C1 segment of cervical spinal cord (tissue), 14 donors: ENCODE measurements at places on chromosomes 6 and 20.

DNA sequence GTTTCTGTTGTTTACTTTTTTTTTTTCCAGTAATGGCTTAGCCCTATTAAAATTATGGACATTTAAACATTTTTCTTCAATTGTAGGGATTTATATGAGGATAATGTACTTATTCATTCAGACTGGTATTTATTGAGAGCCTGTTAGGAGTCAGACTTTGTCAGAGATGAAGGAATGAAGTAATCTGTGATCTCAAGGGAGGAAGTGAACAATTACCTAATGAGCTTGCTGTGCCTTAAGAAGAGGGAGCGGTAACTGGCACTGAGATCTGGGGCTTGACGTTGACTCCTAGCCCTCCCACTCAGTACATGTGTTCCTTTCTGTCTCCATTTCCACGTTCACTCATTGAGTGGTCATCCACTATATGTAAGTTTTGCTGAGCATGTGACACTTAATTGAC lies 12.6 kb downstream of the AFDN start:
- DNase-seq, result no peak

GRCh38 chr6:163719028-163719742 lies 304.7 kb downstream of the QKI start:
- no peak for DNase-seq

DNA sequence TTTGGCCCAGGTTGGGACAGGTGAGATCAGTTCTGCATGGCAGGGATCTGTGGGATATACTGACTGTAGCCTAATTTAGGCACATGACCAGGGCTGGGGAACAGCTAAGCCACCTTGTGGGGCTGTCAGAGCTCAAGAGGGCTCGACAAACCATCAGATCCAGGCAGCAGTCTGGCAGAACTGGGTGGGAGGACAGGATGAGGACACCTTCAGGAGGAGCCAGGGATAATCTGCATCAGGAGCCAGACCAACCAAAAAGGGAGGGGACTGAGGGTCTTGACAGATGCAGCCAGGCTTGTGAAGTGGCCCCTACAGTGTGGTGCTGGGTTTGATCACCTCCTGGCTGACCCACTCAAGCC lies 123.4 kb downstream of the MAFB start:
- DNase-seq, result no peak

DNA sequence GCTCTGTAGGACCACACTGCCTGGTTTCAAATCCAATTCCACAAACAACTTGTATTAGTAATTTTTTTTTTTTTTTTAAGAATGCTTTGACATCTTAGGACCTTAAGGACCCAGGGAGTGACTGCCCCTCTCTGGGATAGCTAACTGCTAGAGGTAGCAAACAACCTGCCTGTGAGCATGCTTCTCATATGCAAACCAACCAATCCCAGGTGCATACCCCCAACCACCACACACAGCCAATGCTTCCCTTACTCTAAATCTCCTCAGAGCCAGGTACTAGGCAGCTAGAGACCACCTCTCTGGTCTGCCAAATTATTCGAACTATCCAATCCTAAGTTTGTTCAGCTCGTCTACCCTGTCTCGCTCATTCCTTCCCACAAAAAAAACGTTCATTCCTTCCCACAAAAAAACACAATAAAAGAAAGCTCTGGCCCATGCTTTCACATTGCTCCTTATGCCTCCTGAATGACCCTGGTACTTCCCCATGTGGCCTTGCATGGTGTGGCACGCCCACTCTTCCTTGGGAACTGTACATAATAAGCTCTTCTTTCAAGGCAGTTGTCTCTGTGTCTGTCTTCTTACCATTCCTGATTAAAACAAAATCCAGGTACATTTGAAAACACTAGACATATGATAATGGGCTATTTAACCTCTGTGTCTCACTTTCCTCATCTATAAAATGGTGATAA lies 6.4 kb downstream of the SERAC1 start:
- no peak for DNase-seq

DNA sequence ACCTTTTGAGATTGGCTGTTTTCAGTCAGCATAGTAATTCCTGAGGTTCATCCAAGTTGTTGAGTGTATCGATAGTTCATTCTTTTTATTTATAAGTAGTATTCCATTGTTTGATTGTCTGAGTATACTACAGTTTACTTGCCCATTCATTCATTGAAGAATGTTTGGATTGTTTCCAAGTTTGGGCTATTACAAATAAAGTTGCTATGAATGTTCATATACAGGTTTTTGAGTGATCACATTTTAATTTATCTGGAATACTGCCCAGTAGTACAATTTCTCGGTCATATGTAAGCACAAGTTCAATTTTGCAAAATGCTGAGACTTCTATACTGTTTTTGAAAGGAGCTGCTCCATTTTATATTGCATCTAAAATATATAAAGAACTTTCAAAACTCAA lies 14.2 kb upstream of the EPHA7 start:
- no peak for DNase-seq

DNA sequence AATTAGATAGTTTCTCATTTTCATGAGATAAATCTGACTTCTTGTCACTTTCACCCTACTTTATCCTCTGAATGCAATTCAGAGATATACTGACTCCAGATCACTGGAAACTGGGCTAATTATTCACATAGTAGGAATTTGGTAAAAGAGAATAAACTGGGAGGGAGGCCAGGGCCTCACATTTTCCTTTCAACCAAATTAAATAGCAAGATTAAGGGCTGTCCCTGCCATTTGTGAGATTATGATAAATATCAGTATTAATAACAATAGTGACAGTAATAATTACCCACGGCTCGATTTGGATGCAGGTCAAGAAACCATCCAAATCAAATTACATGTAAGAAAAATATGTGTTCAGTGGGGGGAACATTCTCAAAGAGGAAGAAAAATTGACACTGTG lies 140.5 kb downstream of the CD83 start:
- DNase-seq, result no peak

DNA sequence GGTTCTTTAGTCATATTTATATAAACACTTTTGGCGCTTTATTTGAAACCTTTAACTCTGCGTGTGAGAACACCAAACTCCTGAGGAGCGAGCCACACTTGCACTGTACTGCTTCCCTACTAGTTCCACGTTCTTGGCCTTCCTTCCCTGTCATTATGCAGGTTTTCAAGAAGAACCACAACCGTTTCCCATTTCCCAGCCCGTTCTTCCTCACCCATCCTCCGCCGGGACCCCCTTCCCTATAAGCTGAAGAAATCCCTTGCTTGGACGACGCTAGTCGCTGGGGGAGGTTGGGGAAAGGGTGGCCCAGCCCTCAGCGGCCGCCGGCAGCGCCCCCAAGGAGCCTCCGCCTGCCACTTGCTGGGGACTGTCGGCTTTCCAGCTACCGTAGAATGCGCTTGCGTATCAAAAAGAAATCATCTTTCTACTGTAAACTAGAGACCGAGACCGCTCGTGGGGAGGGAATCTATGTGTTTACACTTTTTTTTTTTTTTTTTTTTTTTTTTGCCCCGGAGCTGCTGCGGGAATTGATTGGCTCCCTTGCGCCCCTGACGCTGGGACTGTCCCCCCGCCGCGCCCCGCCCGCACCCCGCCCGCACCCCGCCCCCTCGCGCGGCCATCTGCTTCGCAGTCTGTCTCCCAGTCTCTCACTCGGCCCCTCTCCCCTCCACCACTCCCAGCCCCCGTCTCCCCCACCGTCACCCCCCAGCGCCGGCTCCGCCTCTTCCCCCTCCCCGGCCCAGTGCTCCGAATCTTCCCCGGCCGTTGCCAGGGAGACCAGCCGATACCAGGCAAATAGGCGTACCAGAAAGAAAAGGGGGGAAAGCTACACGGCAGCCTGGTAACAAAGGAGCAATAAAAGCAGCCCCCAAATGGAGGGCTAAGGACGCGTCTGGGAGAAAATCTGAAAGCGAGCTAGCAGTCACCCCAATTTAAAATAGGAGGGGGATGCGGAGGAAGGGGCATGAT lies 2.3 kb upstream of the MARCKS start:
- DNase-seq, result peak; percentile 81

DNA sequence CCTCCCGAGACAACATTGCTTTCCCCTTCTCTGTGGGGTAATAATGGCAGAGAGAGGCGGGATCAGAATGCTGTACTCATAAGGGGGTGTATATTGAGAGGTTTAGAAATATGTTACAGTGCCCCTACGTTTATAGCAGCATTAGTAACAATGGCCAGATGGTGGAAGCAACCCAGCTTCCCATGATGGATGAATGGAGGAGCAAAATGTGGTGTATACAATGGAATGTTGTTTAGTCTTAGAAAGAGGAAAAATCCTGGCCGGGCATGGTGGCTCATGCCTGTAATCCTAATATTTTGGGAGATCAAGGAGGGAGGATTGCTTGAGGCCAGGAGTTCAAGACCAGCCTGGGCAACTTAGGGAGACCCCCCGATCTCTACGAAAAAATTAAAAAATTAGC lies 12.9 kb downstream of the BANF2 start:
- no peak for DNase-seq

DNA sequence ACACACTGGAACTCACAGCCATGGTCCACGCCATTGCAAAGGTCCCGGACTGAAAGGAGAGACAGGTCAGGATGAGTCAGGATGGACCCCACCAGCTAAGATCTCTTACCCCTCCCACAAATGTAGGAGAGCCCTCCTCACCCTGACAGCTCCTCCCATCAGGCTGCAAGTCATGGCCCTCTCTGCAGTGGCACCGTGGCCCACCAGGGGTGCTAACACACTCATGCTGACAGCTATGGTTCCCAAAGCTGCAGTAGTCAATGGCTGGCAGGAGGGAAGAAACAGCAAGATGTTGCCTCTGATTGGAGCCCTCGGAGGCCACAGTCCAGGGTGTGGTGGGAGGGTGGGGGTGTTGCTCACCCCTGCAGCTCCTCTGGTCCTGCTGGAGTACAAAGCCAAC lies 5.7 kb upstream of the RBPJL start:
- no peak for DNase-seq

- no peak for DNase-seq
Observed at GRCh38 chr6:89536231-89536630, 102.3 kb downstream of the LYRM2 start.

- DNase-seq, result no peak
Observed at GRCh38 chr6:108897371-108897770, 49.1 kb downstream of the ARMC2 start.

DNA sequence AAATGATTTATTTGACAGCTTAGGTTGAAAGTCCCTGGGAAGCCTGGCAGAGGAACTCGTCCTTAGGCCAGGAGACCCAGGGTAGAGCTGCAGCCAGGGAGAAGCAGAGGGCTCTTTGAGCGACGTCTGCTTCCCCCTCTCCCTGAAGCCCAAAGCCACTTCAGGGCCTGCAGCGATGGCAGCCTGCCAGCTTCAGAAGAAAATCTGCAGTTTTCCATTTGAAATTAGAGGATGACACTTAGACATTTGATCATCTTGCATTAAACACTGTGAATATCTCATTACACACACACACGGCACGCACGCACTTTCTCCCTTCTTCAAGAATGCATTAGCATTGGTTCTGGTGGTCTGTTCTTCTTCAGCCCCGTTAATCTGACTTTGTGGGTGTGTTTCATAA lies 96.5 kb downstream of the PLEKHG1 start:
- DNase-seq, result no peak

DNA sequence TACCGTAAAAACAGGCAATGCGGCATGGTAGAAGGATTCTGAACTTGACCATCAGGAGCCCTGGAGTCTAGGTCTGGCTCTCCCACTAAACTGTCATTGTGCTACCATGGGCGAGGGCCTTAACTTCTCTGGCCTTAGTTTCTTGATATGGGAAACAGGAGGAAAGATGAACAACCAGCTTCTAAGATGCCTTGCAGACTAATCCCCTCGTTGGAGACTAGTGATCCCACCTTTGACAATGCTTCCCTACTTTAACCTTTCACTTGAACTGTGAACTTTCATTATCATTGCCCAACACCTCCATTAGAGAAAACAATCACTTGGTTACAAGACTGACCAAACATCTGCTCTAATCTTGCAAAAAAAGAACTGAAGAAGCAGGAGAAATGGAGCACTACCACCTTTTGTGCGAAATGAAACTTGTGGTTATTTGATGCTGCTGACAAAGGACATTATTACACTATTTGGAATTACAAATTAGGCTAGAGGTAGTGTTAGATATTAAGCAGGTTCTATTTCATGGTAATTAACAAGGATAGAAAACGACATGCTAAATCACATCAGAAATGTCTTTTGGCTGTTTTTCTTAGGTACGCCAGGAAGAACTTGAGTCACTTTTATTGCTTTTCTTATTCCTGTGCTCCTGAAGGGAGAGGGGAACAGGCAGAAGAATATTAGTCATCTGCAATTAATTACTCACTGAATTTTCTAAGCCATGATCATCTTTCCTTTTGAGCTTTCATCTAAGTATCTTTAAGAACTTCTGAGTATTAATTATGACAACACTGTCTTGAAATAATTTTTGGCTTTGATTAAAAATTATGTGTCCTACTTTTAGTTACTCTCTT lies 39.1 kb upstream of the ARHGAP18 start:
- no peak for DNase-seq

GRCh38 chr6:107304421-107305025 lies 154.8 kb downstream of the PDSS2 start:
- DNase-seq, result no peak

DNA sequence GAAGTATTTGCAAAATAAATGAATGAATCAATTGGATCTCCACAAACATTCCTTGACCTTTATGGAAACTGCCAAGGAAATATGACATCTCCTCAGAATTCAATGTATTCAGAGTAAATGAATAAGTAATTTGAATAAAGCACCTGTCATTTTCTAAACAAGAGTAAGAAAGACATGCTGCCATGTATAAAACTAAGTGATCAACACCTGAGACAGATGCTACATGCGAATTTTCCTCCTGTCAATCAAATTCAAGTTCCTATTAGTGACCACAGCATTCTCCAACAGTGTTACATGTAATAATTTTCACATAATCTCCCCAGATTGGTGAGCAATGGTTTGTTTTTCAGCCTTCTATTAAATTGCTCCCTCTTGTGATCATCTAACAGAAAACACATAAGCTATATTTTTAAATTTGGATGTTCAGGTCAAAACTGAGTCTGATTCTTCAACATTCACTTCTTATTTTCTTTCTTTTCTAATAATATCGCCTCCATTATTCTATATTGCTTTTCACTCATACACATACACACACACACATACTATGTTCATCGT lies 163.2 kb upstream of the RNF217 start:
- no peak for DNase-seq

DNA sequence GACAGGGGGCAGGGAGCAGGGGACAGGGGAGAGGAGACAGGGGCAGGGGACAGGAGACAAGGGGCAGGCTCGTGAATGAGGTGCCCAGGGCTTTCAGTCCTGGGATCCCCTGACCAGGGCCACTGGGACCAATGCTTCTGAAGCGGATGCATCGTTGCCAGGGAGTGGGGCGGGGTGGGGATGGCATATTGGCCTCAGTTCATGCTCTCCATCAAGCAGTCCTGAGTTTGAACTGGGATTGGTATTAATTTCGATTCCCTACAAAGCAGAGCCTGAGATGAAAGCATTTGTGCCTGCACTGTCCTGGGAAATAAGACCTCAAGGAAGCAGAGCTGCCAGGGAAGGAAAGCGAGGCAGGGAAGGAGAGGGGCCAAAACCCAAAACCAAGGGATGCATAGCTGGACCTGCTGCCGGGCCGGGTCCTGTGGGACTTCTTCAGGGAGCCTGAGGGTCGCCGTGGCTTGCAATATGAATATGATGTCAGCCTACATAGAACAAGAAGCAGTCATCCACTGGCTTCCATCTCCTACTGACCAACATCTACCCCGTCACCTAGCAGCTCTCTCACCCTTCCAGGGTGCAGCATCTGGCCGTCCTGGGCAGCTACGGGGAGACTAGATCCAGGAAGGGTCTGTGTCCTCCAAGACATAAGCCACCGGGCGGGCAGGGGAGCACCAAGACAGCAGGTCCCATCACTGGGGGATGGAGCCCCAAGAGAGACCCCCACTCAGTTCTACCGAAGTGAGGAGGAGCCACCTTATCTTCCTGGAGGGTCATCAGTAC lies 233.3 kb downstream of the SYNDIG1 start:
- DNase-seq, result no peak
